Glomerular endothelial cell (primary cell): ENCODE measurements at places on chromosomes 2 and 18.

DNA sequence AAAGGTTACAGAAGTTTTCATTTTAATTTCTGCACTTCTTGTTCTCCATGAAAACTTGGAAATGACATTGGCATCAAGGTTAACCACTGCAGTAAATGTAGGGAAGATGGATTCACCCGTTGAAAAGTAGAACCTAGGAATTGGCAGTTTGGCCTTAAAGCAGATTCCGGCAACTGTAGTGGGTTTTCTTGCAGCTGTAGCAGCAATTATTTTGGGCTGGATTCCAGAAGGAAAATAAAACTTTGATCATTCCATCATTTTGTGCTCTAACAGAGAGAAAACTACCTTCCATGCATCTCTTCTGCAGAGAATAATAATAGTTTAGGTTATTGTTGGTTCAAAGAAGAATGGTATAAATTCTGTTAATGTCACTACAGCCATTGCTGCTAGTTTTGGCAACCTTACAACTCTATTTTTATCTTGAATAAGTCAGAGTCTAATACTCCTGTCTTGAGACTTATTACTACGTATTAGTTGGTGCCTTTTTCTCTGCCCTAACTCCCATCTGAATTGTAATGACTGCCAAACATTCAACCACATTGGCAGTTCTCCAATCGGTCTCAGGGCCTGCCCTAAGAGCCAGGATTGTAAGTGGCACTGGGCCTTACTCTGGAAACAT is 178.1 kb upstream of the PIEZO2 start:
- DNase-seq: no peak

DNA sequence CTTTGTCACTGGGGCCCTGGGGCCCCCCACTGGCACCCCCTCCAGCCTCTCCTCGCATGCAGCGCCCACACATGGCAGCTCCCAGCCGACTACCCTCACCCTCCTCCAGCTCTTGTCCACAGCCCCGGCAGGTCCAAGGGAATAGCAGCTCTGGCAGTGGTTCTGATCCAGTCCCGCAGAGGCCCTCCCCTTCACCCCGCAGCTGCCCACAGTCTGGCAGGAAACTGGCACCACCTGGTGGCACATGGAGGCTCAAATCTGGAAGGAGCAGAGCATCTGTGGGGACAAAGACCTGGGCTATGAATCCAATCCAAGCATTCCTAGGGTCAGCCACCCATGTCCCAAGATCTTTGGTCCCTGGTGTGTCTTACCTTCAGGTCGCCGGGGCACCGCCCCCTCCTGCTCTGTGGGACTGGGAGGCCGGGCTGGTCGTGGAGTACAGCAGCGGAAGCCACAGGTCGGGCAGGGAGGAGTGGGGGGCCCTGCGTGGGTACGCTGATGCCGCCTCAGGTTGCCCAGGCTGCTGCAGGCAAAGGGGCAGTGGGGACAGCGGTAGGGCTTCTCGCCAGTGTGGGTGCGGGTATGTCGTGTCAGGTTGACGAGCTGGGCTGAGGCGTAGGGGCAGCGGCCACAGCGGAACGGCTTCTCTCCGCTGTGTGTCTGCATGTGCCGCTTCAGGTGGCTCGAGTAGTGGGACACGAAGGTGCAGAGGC is 2.3 kb downstream of the ZNF513 start:
- DNase-seq: no peak

DNA sequence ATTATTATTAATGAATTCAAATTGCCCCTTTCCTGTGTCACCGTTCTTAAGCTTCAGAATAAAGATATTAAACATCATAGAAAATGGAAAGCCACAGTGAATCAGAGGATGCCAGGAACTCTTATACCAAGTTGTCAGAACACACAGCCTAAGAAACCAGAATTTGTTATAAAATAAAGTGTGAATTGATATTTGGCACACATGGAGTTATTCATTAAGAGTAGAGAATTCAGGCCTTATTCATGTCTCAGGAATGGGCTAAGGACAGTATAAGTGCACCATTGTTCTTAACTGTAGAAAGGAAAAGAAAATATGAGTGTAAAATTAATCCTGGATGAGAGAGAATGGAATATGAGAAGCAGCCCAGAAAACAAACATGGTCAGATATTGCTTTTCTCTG is 86.7 kb upstream of the ATP8B1 start:
- DNase-seq: no peak

DNA sequence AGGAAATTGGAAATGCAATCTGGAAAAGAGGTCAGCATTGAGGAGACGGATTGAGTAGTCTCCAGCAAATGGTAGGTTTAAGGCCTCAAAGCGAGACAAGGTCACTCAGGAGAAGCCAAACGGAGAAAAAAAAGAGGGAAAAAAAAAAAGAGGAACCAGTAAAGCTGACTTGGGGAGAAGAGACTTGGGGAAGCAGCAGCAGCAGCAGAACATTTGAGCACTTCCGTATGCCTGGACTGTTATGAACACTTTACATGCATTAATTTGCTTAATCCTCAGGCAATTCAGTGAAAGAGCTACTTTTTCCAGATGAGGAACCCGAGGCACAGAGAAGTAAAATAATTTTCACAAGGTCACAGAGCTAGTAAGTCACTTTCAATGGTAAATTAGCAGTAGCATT is 81.3 kb downstream of the OSBPL6 start:
- no peak for DNase-seq
